ENCODE measurements at places on chromosomes 6 and 20.

DNA sequence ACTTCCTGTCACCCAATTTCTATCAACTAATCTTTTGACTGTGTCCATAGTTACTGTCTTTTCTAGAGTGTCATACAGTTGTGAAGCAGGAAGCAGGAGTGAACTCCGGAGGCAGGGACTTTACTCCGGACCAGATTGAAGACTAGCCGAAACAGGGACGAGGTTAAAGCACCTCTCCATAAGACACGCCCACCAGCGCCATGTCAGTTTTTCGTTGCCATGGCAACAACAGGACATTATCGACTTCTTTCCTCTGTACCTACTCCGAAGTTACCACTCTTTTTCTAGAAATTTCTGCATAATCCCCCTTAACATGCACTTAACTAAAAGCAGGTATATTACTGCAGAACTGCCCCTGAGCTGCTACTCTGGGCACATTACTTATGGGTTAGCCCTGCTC, 25.2 kb downstream of the TRIM38 start:
- DNase-seq = no peak

DNA sequence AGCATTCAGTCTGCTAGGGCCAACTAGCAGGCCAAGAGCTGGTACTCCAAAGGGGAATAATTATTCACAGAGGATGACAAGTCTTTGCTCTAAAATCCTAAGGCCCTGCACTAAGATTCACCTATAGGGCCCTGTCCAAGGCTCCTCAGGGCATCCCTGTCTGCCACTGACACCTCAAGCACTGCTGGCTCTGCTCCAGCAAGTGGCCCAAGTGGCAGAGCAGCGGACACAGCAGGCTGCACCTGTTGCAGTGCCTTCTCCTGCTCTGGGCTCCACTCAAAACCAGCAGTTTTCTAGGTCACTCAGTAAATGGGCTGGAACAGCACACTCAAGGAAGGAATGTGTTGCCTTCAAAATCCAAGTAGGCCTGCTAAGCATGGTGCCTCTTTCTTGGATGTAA, 36.4 kb upstream of the SMOC2 start:
- DNase-seq = no peak

DNA sequence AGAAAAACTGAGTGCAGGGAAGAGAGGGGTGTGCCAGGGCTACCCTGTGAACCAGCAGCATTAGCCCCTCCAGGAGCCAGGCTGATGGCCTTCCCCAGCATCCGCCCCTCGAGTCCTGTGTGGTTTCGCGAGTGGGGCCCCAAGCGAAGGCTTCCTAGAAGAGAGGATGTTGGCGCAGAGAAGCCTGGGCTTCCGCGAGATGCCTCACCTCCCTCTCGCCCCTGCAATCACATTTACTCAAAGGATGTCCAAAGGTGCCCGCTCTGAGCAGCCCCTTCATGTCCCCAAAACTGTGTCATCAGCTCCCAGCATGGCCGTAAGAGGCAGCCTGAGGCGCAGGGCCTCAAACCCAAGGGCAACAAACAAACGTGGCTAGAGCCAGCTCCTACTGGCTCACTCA, 111.7 kb downstream of the PREX1 start:
- DNase-seq = no peak

GRCh38 chr6:21227486-21227885, 366.1 kb upstream of the SOX4 start:
- no peak for DNase-seq

- no peak for DNase-seq
Measured at GRCh38 chr6:38391626-38392579, 247.8 kb downstream of the BTBD9 start.

DNA sequence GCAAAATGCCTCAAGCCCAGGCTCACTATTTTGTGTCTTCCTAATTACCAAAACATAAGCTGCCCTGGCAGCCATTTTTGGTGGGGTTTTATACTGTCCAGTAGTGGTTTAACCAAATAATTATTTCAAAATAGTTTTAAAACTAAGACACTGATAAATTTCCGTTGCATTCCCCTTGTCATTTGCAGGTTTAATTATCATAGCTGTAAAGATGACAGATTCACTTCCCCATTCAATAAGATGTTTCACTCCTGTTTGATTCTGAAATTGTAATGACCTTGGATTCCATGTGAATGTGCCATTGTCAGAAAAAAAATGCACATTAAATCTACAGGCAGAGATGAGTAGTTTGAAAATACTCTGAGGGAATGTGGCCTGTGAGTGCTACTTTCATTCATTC, 172.0 kb downstream of the COL9A1 start:
- DNase-seq = no peak

DNA sequence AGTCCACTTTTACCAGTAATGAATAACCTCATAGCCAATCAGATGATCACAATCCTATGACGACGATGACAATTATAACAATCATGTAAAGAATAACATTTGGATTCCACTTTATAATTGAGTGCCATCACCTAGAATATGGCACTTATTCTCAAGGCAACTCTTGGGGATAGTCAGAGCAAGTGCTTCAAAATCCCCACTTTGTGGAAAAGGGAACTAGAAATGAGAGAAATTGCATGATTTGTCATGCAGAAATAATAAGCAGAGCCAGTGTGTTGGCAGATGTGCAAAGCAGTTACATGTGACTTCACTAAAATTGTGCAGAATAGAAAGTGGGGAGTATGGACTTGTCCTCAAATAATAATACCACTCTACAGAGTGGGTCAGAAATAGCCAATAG, 41.3 kb downstream of the FRK start:
- DNase-seq = no peak

DNA sequence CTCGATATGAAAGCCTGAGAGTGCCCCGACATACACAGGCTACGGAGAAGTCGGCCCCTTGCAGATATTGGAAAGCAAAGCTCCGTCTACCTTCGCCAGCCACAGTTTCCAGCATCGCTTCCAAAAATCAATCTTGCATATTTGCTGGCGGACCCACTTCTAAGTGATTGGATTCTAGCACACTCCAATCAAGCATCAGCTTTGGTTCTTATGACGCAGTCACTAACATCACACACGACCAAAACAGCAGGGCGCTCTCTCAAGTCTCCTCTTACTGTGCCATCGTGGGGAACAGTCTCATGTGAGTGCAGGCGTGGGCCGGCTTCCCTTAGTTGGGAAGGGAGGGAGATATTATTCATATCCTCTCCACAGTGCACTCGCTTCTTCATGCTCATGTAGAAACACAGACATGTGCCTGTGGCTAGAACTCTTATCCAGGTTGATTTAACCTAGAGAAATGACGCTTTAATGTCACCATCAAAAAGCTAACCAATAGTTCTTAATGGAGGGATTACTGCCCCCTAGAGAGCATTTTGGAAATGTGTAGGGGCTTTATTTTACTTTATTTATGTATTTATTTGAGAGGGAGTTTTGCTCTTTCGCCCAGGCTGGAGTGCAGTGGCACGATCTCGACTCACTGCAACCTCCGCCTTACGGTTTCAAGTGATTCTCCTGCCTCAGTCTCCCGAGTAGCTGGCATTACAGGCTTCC, 229.8 kb downstream of the SOD2 start:
- DNase-seq = no peak

DNA sequence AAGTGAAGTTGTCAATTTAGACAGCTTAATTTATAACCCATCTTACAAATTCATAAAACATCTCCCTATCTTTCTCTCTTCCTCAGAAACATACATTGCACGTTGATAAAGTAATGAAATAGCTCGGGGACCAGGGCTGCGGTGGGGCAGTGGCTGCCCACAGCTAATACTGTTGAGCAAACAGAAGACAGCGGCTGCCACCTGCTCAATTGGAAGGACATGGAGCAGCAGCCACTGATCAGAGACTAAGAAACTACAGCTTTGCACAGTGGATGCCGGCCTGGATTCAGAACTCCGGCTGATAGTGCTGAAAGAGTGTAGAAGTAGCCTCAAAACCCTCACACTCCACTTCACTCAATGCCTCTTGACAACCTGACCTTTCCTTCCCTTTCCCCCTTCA, 157.9 kb upstream of the PDE10A start:
- no peak for DNase-seq

- no peak for DNase-seq
Measured at GRCh38 chr6:57313009-57313408, 4.4 kb upstream of the PRIM2 start.

DNA sequence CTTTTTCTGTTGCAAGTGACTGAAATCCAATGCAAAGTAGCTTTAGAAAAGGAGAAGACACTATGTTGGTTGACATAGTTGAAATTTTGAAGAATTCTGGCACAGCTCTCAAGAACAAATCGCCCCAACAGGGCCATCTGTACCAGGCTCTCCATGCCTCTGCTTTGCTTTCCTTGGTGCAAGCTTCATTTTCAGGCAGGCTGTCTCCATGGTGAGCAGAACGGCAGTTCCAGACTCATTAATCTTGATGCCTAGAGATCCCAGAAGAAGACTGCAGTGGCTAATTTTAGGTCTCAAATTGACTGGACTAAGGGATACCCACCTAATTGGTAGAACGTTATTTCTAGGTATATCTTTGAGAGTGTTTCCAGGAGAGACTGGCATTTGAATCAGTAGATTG, 950.7 kb upstream of the FLRT3 start:
- no peak for DNase-seq

Measured in activated naive CD4-positive, alpha-beta T cell (primary cell).